H54 (cell line): ENCODE measurements at places on chromosomes 13 and 19.

DNA sequence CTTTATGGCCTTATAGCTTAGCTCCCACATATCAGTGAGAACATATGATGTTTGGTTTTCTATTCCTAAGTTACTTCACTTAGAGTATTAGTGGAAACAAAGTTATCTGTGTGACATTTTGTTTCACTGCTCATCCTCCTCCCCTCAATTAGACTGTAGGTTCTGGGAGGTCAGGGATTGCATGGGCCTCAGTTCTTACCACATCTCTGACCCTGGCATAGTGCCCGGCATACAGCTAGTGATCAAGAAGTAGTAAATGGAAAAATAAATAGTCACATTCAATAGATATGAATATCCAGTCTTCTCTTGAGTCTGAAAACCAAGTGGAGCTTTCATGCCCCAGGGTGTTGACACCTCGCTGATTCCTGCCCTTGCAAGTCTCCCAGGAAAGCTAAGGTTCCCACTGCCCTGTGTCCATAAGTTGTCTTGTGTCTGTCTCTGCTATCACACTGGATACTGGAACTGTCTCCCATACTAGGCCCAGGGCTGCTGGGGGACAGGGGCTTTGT, 249.5 kb upstream of the TSHZ3 start:
- DNase-seq, result no peak

- no peak for DNase-seq
Observed at GRCh38 chr13:71659404-71659803, 207.6 kb downstream of the DACH1 start.

- peak; percentile 55 for DNase-seq
Observed at GRCh38 chr19:10289836-10290356, at the start of gene ICAM5. ICAM5 (plus strand) TSS chr19:10289952; CDS start chr19:10290044, 92 bp downstream.

DNA sequence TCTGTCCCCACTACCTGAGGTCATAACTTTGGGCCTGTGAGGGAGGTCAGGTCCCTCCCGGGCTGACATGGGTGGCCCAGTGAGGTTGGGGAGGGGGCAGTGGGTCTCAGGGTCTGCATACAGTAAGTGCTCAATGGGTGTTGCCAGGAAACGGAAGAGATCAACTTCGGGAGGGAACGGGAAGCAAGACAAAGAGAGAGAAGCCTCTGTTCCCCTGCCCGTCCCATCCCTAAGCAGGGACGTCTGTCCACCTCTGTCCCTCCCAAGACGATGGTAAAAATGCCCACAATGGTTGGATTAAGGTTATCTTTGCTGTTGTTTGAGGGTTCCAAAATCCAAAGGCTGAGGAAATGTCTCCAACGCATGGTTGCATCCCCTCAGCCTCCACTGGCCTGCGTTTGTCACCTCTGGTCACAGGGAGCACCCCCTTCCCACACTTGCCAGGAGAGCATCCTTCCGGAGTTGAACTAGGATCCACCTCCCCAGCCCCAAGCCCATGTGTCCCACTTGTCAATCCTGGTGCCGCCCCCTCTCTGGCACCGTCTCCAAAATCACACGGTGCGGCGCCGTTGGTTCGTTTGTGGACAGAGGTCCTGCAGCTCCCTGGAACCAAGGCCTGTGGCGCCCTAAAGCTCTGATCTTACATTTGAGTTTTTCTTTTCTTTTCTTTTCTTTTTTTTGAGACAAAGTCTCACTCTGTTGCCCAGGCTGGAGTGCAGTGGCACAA, 774 bp upstream of the HOMER3 start:
- no peak for DNase-seq
